ENCODE measurements at places on chromosomes 1 and 21.

GRCh38 chr1:106962591-106962990, 93.9 kb upstream of the PRMT6 start:
- DNase-seq = no peak

DNA sequence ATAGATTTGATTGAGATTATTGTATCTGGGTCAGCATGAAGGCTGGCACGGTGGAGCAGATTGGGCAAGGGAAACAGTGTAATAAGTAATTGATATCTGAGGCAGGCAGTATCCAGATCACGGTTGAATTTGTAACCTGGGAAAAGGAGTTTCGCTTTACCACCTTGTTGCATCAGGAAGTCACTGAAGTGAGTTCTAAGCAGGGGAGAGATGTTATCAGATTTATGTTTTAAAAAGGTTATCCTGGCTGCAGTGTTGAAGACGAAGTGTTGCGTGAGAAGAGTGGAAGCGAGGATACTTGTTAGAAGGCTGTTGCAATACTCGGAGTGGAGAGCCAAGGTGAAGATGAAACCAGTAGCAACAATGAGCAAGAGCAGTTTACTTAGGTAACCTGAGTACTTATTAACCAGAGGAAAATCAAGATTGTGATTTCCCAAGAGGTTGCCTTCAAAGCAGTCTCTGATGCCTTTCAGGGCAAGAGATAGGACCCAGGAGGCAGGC, 77.8 kb downstream of the LHX9 start:
- DNase-seq = no peak

GRCh38 chr1:223022641-223023473, 120.2 kb downstream of the TLR5 start:
- peak; percentile 96 for DNase-seq

DNA sequence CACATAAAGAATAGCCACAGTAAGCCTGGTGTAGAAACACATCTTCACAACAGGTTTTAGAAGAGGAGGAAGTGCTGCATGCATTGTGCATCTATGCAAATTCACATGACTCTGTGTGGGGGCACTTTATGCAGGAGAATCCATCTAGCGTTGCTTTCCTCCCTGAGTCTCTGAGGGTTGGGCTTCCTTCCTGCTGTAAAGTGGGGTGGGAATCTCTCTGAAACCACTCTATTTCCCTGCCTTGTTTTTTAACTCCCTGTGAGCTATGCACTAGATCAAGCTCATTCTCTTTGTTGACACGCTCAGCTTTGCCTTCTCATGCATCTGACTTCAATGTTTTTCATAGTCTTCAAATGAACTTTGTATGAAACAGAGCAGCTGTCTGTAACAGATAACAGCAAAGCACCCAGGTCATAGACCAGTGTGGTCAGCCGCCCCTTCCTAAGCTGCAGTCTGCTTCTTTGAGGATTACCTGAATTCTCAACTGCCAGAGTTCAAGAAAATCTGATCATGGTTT, 102.7 kb upstream of the DPH5 start:
- DNase-seq = no peak

GRCh38 chr1:16628361-16629111, 15.2 kb upstream of the NBPF1 start:
- peak; percentile 77 for DNase-seq

DNA sequence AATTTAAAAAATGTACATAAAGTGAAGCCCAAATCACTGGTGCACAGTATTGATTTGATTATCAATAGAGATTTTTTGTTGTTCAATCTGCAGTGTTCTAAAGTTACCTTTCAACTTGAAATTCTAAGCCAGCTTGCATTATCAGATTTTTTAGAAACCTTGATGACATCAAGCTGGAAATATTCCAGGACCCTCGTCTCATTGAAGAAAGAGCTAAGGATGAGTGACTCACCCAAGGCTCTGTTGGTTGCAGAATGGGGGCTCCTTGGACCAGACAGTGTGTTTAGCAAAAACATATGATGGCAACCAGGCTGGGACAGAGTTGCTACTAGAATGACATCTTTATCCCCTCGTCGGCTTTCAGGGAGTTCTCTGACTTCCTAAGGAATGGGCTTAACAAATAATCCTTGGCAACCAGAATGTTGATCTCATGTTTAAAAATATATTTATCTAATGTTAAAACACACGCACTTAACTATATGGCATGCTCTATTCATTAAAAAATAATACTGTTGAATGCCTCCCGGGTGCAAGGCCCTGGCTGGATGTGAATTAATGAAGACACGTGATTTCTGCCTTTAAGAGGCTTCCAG, 79.7 kb downstream of the RUNX3 start:
- DNase-seq = peak; percentile 76

DNA sequence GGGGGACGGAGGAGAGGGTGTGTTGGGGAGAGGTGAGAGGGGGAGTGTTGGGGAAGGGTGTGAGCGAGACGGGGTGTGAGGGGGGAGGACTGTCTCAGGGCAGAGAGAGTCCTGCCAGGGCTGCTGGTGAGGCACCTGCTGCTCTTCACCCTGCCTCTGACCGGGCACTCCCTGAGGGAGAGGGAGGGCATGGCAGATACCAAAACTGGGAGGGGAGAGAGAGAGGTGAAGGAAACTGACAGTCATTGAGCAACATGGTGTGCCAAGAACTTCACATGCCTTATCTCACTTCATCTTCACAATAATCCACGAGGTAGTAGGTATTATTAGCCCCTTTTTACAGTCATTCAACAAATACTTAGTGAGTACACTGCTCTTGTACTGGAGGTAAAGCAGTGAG, 61.3 kb upstream of the ARTN start:
- peak; percentile 16 for DNase-seq

GRCh38 chr1:53731043-53731600, 7.8 kb downstream of the GLIS1 start:
- DNase-seq = no peak

- no peak for DNase-seq
These were observed 339.5 kb upstream of the C1orf87 start for GRCh38 chr1:60413091-60413490.

DNA sequence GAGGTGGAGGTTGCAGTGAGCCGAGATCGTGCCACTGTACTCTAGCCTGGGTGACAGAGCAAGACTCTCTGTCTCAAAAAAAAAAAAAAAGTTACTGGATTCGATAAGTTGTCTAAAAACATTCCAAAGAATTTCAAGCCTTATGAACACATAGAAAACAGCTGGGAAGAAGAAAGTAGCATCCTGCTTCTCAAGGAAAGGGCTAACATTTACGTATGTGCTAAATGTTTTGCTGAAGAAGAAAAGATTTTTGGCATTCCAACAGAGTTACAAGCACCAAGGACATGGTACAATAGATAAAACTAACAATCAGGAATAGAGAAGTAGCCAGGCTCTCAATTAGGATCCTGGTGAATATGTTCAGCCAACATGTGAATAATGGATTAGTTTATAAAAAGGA, 69.8 kb downstream of the HFM1 start:
- no peak for DNase-seq

DNA sequence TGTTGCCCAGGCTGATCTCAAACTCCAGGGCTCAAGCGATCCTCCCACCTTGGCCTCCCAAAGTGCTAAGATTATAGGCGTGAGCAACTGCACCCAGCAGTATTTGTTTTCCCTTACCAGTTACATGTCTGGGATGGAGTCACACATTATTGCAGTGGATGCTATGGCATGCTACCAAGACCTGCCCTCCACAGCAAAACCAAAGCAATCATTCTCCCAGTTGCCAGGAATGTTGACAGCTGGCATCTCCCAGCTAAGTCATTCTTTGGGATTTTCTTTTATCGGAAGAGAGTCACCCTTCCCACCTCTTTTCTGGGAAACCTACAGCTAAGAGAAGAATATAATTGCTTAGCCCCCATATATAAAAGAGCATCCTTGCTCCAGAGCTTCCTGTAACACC, 49.4 kb upstream of the RGS7 start:
- DNase-seq = no peak

DNA sequence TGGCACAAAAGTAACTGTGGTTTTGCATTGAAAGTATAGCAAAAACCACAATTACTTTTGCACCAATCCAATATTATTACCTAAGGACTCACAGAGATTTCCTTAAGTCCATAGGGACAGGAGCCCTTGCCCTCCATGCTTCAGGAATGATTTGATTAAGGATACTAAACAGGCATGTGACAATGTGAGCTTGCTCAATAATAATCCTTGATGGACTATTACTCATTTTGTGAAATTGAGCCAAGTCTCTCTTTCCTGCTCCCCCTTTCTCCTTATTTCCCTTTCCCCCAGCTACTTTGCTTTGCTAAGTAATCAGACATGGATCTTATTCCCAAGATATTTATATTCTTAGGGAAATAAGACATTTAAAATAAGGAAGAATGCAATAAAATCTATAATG, 21.6 kb upstream of the RGL1 start:
- DNase-seq = no peak

DNA sequence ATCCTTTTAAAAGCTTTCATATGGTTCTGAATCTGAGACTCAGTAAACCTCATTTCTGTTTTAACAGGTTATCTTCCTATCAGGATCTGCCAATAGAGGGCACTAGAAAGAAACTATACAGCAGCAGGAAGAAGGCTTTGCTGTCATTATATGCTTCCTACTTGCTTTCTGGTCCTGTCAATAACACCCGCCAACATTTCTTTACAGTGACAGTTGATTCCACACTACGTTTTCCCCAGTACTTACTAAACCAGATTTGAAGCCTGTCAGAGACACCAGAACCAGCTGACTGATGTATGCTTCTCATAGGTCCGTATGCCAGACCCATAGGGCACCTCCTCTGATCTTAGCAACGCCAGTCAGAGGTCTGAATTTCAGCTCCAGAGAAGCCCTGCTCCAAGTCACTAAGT, 341.0 kb upstream of the NEGR1 start:
- peak; percentile 44 for DNase-seq

- no peak for DNase-seq
These were observed 865 bp downstream of the ATP5IF1 start for GRCh38 chr1:28236656-28237322.

DNA sequence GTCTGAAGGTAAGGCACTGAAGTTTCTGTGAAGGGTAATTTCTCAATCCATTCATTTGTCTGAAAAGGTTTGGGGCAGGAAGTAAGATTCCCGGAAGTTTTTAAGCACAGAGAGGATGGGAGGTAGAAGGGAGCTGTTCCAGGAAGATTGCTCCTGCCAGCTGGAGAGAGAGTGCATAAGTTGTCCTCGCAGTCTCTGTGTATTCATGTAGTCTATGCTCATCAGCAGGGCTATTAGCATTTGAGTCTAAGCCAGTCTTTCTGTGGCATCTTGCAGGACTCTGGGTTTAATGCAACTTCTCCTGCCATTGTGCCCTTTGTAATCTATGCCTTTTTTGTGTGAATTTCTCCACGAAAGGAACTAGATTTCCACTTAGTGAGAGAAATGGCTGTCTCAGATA, 140.8 kb upstream of the FGGY start:
- DNase-seq = no peak

- DNase-seq = no peak
These were observed 17.1 kb upstream of the MPZL1 start for GRCh38 chr1:167704715-167705114.

DNA sequence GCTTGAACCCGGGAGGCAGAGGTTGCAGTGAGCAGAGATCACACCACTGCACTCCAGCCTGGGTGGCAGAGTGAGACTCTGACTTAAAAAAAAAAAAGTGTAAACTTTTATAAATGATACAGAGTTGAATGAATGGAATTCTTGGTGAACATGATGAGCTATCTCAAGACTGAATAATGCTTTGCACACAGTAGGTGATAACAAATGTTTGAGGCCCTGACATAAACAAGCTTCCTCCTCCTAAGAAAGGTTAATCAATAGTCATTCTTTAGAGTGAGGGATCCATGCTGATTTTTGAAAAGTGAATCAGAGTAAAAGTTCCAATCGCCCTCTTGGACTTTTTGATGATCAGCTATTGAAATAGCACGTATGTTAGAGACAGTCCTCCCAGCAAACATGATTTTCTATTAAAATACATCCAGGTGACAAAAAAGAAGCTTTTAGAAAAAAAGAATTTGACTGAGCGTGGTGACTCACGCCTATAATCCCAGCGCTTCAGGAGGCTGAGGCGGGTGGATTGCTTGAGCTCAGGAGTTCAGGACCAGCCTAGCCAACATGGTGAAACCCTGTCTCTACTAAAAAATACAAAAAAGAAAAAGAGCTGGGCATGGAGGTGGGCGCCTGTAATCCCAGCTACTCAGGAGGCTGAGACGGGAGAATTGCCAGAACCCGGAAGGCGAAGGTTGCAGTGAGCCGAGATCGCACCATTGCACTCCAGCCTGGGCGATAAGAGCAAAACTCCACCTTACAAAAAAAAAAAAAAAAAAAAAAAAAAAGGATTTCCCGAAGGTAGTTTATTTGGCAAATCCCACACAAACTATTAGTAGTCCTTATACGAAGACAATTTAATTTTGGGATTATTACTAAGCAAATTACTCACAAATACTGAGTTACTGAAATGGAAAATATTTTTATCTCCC, 181.8 kb downstream of the NFIA start:
- no peak for DNase-seq

DNA sequence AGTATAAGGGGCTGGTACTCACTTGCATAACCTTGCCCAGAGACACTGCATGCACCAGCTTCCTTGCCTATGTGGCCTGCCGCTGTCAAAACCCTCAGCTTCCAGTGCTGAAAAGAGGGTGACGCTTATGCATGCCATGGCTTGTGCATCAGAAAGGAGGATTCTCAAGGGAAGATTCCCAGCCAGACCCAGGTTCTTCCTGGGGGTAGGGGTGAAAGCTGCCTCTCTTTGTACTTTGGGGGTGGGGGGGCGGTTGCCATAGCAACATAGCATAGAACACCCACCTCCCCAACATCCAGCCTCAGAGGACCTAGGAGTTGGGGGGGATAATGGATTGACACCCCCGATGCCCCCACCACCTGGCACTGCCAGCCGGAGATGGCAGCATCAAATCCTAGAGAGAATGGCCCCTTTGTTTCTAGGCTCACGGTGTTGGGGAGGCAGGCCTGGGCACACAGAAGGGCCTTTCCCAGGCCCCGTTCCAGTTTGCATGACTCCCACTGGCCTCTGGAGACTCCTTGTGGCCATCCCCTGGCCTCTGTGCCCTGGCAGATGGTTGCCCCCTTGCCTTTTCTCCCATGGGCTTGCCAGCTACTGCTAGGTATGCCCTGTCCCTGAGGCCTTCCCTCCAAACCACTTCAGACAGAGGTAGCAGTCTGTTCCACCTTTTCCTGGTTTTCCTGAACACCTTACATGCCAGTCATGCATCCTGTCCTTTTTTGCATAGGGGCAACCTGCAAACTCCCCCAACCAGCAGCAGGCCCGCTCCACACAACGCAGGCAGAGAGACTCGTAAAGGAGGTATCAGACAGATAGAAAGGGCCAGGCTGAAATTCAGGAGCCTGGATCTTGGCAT, 44.6 kb downstream of the RHBG start:
- no peak for DNase-seq

DNA sequence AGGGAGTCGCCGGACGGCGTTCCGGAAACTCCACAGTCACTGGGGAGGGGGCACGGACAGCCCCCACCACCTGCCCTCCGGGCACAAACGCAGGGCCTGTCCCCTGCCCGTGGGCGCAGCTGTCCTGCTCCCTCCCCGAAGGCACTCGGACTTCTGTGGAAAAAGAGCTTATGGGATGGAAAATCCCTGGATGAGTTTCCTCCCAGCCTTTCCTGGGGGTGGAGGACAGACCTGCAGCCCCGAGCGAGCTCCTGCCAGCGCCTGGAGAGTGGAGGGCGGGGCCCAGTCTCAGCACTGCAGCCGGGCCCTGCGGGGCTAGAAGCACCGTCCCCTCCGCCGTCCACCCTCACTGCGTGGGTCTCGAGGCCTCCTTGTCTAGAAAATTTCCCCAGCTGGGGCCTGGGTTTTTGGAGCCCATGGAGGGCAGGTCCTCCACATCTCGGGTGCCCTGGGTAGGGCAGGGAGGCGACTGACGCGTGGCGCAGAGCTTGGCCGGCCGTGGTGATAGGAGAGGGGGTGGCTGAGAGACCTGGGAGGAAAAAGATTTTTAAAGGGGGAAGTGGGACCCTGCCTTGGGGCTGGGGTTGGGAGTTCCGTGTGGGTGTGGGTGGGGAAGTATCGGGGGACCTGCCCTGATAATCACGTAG, 6.4 kb upstream of the COL6A1 start:
- DNase-seq = peak; percentile 87
